ENCODE measurements at places on chromosomes 1 and 21. TPM values are rescaled to one million over a fixed set of nuclear protein-coding genes. Genes with fewer than 3 reads are reported as not detected.

SLC30A10 gene
- total RNA-seq: not detected

TEDDM1 gene
- total RNA-seq: not detected

AMY1C gene
- not detected for total RNA-seq

C1orf116 gene
- total RNA-seq: not detected

NTMT2 gene
- not detected for total RNA-seq

MSH4 gene
- not detected for total RNA-seq

PCBP3 gene
- 2.9 TPM for total RNA-seq

KIAA0040 gene
- total RNA-seq: under 0.01 TPM

VWA1 gene
- 12.2 TPM for total RNA-seq

PTPRU gene
- total RNA-seq: 10.6 TPM

KRTAP12-2 gene
- total RNA-seq: not detected
